Activated CD4-positive, alpha-beta T cell treated with anti-CD3 and anti-CD28 coated beads, Interleukin-2, amount 50 U/mL, for 1 hour (primary cell): ENCODE measurements at places on chromosomes 3 and 15.

GRCh38 chr15:98860281-98861041, 147.1 kb downstream of the PGPEP1L start:
- no peak for DNase-seq

- no peak for DNase-seq
Measured at GRCh38 chr3:64501298-64501906, 186.4 kb downstream of the ADAMTS9 start.

DNA sequence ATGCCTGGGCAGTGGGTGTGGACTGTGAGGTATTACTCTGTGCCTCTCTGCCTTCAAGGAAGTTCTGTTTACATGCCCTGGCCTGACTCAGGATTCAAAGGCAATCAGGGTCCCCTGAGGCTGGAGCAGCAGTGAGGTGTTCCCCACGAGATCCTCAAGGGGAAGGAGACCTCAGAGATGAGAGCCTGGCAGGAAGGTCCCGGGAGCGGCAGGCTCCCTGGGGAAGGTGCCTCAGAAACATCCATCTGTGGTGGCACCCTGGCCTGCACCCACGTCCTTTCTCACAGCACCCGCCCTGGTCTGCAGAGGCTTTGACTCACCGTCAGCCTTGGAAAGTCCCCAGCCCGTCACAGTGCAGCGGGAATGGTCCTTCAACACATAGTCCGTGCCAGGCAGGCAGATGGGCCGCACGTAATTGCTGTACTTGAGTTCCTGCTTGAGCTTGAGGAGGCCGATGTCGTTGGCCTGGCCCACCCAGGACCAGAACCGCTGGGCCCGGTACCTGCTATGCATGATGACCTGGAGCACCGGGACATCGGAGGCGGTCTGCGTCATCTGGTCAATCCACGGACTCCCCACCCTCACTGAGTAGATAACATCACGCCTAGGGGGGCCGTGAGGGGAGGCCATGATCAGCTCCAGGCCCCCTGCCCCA, 3.6 kb downstream of the PRSS50 start:
- no peak for DNase-seq

DNA sequence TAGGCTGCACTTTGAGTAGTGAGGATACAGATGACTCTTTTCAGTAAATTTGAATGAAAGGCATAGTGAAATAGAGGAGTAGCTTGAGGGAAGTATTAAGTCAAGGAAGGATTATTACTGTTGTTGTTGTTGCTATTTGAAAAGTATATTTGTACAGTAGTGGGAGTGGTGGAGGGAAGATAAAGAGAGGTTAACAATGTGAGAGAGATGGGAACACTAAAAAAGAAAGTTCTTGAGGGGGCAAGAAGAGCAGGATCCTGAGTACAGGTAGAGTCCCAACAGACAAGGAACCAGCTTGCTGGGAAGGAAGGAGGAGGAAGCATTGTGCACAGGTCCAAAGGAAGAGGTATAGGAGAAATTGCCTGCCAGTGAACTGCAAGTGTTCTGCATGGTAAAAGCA, 75.6 kb upstream of the GOLGA8B start:
- no peak for DNase-seq

GRCh38 chr3:192039593-192039992, 578.6 kb downstream of the PYDC2 start:
- DNase-seq: no peak

DNA sequence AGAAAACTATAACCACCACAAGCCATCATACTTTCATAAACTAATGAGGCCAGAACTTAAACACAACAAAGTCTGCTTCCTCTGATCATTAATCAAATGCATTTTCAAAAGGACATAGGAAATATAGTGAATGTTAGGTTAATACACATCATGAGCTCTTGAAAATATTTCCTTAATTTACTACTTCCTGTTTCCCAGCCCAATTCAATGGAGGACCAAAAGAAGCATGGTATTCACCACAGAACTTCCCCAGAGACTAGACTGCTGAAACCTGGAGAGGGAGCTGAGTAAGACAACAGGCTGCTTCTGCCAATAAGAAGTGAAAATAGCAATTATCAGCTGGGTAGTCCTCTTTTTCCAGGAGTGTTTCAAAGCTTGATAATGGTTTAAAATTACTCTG, 250.3 kb downstream of the ULK4 start:
- no peak for DNase-seq

GRCh38 chr3:17407576-17407975, 334.9 kb downstream of the TBC1D5 start:
- DNase-seq: no peak

DNA sequence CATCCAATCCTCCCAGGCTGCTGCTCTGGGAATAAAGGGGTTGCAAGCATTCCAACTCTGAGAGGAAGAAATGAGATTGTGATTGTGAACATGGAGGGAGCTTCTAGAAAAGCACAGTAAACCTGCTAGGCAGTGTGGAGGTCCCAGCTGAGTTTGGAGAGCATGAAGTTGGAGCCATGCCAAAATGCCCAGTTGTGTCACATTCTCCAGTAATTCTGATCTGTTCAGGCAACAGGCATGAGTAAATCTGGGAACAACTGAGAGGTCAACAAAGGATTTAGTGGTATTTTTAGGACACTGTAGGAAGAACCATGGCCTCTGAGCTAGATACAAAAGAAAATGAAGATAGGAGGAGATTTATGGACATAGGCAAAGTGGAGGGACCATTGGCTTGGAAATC, 74.7 kb downstream of the CYP19A1 start:
- no peak for DNase-seq

- no peak for DNase-seq
Measured at GRCh38 chr3:33582234-33582633, 135.8 kb downstream of the CLASP2 start.

- DNase-seq: no peak
Measured at GRCh38 chr3:121075191-121075590, 167.2 kb downstream of the STXBP5L start.

DNA sequence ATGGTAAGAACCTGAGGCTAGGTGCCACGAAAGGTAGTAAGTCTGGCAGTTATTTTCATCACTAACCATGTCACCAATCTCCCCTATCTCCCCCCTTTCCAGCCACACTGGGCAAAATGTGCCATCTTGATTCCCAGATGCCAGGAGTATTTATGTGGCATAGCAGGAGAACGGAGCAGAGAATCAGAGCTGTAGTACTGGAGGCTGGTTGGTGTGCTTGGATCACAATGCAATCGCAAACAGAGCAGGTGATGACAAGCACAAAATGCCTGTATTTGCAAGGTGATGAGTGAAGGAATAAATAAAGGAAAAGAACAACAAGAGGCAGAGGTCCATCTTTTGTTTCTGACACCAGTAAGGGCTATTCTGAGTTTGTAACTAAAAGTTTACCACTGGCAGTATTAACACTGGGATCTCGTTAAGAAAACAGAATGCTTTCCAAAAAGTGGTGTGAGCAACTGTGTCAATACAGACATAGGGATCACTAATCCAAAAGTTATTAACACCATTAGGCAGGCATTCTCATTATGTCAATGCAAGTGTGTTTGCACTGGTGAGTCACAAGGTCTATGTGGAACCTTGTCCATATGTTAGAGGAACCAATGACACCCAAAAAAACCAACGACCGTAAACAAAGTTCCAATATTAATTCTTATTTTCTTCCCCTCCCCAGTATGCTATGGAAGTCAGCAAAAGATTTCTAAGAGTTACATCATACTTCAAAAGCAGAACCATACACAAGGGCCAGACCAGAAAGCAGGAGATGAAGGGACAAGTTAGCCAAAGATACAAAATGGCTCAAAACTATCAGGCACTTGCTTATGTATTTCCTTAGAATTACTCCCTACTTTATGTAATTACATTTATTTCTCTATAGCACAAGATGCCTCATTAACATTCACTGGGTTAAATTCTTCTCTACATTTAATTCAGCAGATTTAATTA, 556.6 kb downstream of the FOXP1 start:
- DNase-seq: no peak

- no peak for DNase-seq
Measured at GRCh38 chr15:81224232-81224631, 27.6 kb downstream of the IL16 start.

GRCh38 chr15:85489773-85490493, 109.5 kb downstream of the AKAP13 start:
- DNase-seq: no peak

GRCh38 chr3:70072754-70073153, 73.2 kb downstream of the SAMMSON start:
- no peak for DNase-seq
